ENCODE measurements at places on chromosomes 3 and 15.
A peak's percentile ranks its signal among the peaks of the same experiment; 100 is the strongest.

- DNase-seq: no peak
Measured at GRCh38 chr15:99361545-99362185, 110.4 kb downstream of the LRRC28 start.

DNA sequence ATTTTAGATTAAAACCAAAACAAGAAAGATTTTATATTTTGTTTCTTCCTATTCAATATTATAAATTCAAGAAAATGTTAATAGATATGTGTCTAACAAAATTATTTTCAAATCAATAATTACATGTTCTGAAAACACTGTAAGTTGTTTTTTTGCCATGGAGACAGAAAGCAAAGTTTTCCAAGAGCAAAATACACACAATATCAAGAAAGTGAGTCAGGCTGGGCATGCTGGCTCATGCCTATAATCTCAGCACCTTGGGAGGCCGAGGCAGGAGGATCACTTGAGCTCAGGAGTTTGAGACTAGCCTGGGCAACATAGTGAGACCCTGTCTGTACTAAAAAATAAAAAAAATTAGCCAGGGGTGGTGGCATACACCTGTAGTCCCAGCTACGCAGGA lies 71.7 kb downstream of the TTC23 start:
- no peak for DNase-seq

- no peak for DNase-seq
Measured at GRCh38 chr15:41474436-41474835, 19.2 kb upstream of the ITPKA start.

GRCh38 chr3:130509008-130509407 lies 8.0 kb upstream of the COL6A6 start:
- DNase-seq: no peak

DNA sequence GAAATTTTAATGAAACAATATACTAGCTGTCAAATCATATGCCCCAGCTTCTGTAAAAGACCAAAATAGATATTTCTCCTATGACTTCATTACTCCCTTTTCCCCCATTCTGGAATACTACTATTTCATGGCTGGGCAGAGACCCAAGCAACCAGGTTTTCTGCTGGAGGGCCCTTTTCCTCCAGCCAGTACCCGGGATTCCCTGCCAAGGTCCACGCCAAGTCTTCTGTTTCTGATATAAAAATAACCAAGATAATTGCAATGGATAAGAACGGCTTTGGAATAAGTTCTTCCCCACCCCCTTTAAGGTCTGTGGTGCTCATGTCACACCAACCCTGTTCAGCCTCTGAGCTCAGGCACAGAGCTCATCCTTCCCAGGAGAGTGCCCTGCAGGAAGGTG lies 17.2 kb upstream of the NMNAT3 start:
- DNase-seq: no peak

GRCh38 chr3:47495111-47495510 lies 18.4 kb downstream of the ELP6 start:
- no peak for DNase-seq

GRCh38 chr15:69502470-69503045 lies 49.9 kb downstream of the RPLP1 start:
- no peak for DNase-seq

GRCh38 chr15:80615783-80616391 lies 79.2 kb upstream of the ABHD17C start:
- DNase-seq: peak; percentile 61

GRCh38 chr3:35654476-35654875 lies 15.2 kb downstream of the ARPP21 start:
- DNase-seq: no peak

DNA sequence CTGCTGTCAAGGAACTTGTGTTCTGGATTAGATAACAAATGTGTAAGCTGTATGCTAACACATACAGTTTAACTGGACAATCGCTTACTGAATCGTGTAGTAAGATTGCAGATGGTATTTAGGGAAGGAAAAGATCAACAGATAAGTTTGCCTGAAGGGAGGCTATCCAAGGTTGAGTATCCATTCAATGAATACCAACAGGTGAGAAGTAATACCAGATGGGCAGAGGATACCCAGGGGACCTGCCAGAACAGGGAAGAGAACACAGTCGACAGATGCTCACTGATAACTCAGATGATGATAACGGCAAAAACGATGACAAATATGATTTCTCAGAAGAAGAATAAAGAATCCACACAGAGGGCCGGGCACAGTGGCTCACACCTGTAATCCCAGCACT lies 3.2 kb upstream of the UACA start:
- no peak for DNase-seq

DNA sequence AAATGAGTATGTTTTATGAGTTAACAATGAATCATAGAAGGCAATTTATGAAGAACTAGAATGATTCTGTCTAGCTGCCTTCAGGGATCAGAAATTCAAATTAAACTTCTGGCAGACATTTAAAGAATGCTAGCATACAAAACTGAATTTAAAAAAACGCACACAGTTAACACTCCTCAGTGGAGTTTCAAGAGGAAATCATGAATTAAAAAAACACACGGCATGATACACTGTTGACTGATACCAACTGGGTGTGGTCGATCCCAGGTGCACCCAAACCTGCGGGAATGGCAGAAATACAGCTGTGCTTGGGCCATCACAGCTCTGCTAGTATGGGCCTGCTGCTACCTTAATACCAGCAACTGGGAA lies 526.0 kb downstream of the FOXP1 start:
- peak; percentile 37 for DNase-seq

DNA sequence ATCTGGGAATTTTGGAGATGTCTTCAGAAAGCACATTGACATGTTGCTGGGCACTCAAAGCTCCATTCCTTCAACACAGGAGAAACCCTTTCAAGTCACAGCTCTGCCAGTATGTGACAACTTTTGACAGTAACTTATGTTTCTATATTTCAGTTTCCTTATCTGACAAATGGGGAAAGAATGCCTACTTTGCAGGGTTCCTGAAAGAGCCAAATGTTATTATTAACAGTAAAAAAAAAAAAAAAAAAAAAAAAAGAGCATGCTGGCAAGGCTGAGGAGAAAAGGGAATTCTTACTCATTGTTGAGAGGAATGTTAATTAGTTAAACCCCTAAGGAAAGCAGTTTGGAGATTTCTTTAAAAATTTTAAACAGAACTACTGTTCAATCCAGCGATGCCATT lies 272.5 kb upstream of the TGFBR2 start:
- DNase-seq: no peak

DNA sequence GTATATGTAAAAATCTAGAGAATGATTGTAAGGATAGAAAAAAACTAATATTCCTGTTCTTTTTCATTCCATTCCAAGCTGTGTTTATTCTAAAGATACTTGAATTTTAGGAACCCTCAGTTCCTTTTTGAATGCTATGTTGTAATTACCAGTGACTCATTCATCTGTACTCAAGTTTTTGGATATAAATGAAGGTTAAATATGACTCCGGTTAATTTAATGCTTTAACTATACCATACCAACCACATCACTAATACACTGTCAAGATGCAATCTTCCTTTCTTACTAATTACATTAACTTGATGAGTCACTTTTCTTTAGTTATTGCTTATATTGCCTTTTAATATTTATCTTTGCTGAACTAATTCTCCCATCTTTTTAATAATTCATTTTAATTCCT lies 68.8 kb upstream of the ZNF148 start:
- DNase-seq: no peak

GRCh38 chr3:25900161-25900560 lies 110.3 kb downstream of the OXSM start:
- DNase-seq: no peak

GRCh38 chr3:101195951-101196713 lies 124.2 kb downstream of the IMPG2 start:
- DNase-seq: peak; percentile 11

GRCh38 chr15:48565560-48566482 lies 79.7 kb downstream of the FBN1 start:
- DNase-seq: no peak

- DNase-seq: no peak
Measured at GRCh38 chr15:97947465-97948260, 12.8 kb upstream of the ARRDC4 start.

GRCh38 chr15:69074001-69074842 lies 59.7 kb downstream of the NOX5 start:
- peak; percentile 47 for DNase-seq

DNA sequence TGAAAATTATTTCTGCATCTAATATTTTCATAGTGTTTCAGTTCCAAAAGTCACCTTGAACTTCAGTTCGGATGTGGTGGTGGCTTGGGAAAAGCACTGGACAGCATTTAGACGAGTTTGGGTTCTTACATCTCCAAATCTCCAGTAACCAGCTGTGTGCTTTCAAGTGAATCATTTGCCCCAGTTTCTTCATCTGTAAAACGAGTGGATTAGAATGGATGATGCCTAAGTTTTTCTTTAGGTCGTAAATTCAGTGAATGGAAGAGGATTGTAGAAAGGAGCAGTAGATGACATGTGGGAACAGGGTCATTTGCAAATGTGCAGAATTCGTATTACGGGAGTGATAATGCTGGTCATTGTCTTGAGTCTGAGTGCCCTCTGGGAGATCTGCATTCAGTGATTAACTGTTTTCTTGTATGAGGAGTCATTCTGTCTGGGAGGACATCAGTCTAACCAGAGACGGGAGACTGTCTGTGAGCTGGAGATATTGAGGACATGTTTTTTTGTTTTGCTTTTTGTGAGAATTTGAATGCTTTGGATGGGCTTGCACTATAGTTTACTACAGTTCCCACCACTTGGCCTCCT lies 641.6 kb upstream of the TBL1XR1 start:
- DNase-seq: no peak

DNA sequence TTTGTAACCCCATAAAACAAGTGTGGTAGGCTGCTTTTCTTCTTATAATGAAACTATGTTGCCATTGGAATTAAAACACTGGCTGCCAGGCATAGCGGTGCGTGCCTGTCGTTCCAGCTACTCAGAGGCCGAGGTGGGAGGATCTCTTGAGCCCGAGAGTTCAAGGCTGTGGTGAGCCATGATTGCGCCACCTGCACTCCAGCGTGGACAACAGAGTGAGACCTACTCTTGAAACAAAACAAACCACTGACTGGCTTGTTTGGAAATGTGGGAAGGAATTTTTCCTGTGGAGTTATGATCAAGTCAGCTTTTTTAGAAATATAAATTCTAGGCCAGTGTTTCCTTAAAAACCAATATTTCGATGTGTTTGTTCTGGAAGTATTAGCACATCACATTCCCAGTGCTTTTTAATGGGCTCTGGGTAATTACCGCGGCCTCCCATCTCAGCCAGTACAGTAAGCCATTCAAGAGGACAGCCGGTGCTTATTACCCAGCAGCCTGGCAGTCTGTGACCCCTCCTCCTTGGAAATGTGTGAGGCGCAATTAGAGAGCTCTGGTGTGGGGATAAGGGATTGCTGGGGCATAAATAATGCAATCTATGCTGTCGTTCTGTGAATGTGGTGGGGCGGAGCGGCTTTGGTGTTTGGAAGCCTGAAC lies 58.3 kb upstream of the TRAK1 start:
- DNase-seq: peak; percentile 75
